AG09309 (cell line): ENCODE measurements at places on chromosomes 2 and 18.

DNA sequence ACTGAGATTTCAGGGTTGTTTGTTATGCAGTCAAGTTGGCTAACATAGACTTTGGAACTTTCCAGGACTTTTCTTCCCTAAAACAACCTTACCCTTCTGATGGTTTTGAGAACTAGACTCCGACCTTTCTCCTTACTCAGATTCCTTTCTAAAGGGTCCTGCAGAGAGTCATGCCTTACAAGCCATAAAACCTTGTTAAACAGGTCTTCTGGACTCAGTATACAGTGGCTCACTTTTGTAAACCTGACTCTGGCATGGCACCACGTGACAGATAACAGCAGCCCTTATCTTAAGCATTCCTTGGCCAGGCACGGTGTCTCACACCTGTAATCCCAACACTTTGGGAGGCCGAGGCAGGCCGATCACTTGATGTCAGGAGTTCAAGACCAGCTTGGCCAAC lies 253.2 kb upstream of the RAB6C start:
- DNase-seq: no peak

DNA sequence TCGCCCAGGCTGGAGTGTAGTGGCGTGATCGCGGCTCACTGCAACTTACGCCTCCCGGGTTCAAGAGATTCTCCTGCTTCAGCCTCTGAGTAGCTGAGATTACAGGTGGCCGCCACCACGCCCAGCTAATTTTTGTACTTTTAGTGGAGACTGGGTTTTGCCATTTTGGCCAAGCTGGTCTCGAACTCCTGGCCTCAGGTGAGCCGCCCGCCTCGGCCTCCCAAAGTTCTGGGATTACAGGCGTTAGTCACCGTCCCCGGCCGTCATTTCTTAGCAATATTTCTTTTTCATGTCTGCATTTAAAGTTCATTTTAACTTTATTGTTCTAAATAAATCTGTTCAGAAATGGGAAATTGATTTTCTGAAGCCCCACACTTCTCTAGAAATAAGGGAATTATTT lies 597.3 kb upstream of the DDX18 start:
- no peak for DNase-seq

GRCh38 chr2:201909961-201910361 lies 103.6 kb downstream of the CDK15 start:
- peak; percentile 44 for DNase-seq

GRCh38 chr2:25314514-25315315 lies 27.0 kb downstream of the DNMT3A start:
- no peak for DNase-seq

- no peak for DNase-seq
These were observed 464.8 kb upstream of the RGPD4 start for GRCh38 chr2:107361751-107362381.

- no peak for DNase-seq
These were observed 158.4 kb downstream of the MSH2 start for GRCh38 chr2:47561371-47561770.

- no peak for DNase-seq
These were observed 307.5 kb downstream of the TCF4 start for GRCh38 chr18:55280503-55280902.

DNA sequence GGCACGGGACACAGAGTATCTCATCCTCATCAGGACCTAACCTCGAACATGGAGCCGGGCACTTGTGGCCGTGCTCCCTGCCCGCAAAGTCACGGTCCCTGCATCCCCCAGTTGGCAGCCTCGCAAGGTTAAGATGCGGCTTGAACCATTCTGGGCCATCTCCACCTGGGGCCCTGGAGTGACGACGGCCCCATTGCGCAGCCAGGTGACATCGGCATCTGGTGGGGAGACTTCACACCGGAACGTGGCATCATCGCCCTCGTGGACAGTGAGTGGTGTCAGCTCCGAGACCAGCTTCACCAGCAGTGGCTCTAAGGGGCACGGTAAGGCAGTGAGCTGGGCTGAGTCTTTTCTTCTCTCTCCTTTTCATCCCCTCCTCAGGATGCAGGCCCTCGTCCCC lies 12.6 kb downstream of the TMEM198 start:
- DNase-seq: no peak

GRCh38 chr2:38716185-38716584 lies 35.0 kb downstream of the SRSF7 start:
- DNase-seq: peak; percentile 47

DNA sequence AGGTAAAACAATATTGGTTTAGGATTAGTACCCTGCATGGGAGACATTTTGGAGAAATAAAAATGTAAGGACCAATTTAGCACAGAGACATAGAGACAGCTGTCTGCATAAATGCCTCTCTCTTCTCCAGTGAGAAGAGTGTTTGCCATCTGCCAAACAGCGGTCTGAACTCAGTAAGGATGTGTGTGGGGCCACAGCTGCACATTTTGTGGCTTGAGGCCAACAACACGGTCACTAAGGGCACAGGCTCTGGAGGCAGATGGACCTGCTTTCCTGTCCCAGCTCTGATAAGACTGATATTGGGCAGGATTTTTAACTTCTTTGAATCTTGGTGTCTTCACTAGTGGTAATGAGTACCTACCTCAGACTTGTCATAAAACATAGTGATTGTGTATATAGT lies 10.2 kb downstream of the ZBTB14 start:
- DNase-seq: no peak

GRCh38 chr18:54983041-54983686 lies 23.9 kb upstream of the CCDC68 start:
- peak; percentile 64 for DNase-seq

DNA sequence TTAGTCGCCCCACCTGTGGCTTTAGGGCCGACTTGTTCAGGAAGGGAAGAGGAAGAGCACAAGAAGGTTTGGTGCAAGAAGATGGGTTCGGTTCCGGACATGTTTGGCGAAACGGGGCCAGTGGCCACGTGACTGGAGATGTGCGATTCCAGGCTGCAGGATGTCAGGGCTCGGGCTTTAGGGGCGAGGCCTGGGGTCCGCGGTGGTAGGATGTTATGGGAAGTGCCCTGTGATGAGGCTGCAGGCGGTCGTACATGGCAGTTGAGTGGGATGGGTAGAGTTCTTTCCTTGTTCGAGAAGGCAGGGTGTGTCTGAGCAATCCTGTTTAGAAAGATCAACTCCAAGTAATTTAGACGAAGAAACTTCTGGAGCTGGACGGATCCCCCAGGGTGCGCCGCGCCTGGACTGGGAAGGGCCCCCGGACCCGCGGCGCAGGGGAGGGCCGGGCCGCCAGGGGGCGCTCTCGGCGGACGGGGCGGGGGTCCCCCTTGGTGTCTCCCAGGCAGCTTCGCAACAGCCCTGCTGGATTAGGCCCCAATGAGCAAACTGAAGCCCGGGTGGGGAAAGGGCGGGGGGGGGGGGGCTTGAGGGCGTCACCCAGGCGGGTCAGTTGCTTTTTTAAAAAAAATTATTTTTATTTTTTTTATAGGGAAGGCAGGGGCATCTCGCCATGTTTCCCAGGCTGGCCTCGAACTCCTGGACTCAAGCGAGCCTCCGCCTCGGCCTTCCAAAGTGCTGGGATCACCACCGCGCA lies 17.2 kb upstream of the SDC1 start:
- no peak for DNase-seq

GRCh38 chr18:7232218-7232617 lies 1.3 kb downstream of the LRRC30 start:
- DNase-seq: no peak

GRCh38 chr2:158967731-158968395 lies 577 bp upstream of the TANC1 start:
- no peak for DNase-seq

DNA sequence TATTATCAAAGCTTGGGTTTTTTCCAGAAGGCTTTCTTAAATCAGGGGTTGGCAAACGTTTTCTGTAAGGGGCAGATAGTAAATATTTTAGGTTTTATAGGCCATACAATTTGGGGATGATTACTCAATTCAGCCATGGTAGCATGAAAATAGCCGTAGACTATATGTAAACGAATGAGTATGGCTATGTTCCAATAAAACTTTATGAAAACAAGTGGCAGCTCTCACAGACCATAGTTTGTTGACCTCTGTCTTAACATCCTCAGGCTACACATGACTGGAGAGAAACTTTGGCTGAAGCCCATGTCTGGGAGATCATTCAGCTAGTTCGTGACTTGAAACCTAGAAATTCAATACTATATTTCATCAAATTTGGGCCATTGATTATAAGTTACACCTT lies 30.2 kb downstream of the UGP2 start:
- DNase-seq: no peak

- DNase-seq: no peak
These were observed 10.1 kb downstream of the SERPINB10 start for GRCh38 chr18:63917817-63918216.

DNA sequence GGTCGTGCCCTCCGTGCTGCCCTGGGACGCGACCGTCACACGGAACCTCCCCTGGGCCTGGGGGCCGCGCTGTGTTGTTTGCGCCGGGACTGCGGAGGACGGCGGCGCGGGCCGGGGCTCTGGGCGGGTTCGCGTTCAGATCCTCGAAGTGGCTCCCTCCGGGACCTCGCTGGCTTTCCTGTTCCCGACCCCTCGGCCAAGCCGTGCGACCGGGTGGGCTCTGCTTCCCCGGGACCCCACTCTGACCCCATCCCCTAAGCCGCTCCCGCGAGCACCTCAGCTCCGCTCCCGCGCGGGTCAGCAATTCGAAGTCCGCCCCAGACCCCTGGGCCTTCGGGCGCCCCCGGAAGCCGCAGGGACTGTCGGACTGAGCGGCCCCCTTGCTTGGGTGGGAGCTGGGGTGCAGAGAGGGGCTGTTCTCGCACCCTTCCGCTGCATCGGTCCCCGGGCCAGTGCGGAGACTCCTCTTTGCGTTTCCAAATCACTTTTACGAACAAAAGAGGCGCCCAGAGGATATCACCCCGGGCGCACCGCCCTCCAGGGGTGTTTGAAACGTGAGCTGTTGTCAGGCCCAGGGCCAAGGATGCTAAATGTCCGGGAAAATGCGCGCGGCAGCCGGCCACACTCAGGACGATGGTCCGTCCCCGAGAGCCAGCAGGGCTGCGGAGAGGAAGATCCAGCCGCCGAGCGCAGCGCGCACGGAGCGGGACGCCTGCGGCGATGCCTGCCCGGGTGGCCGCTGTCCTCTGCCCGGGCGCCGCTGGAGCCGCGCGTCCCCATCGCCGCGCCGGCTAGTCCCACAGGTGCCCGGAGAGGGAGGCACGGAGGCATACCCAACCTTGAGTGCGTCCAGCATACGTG lies 73.5 kb downstream of the ZCCHC2 start:
- DNase-seq: no peak

- no peak for DNase-seq
These were observed 103.0 kb downstream of the BMPR2 start for GRCh38 chr2:202479090-202479489.

- DNase-seq: no peak
These were observed 3.8 kb downstream of the VPS54 start for GRCh38 chr2:64015391-64015790.

GRCh38 chr2:37851828-37852584 lies 73.1 kb upstream of the RMDN2 start:
- DNase-seq: no peak

DNA sequence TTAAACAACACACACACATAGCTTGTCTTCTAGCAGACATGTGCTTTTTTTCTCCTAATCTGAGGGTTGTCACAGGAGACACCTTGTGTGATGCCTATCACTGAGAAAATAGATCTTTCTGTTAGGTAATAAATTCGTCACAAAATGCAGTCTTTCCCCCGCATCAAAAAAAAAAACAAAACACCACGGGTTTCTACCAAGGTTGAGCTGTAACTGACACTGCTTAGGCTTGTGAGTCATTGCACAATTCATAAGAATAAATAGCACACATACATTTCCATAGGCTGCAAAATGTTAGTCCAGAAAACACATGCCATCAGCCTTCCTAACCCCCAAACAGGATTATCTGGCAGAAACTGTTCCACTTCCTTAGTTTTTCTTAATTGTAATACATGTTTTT lies 6.5 kb downstream of the TMEM163 start:
- no peak for DNase-seq

DNA sequence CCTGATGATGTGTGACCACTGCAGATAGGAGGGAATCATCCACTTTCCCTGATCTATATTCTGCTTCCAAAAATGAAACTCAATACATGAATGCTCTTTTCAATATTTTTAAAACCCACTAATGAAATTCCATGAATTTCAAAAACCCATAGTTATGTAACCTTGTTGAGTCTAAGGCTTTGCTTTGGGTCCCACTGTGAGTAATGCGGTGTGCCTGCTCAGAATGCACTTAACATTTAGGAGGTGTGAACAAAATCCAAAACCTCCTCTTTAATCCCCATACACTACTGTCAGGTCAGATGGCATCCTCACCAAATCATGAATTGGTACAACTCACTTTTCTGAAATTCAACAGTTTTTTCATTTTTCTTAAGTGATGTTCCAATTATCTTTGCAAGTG lies 50.4 kb downstream of the CCDC93 start:
- no peak for DNase-seq

DNA sequence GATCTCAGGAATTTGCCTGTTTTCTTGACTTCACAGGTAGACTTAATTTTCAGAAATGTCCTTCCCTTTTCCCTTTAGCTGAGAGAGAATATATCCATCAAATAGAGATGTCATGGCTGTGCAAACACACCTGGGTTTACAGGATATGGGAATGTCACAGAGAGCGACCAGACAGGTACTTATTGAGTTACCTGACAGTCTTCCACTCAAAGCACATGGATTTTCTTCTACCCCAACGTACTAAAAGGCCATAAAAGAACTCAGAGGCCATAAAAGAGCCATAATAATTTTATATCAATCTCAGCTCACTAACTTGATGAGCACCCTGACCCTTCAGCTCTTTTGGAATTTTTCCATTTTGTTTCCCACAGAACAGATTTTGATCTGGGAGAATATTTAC lies 5.3 kb upstream of the DTNA start:
- no peak for DNase-seq

- DNase-seq: no peak
These were observed 39.1 kb upstream of the GPR17 start for GRCh38 chr2:127606625-127607398.

- no peak for DNase-seq
These were observed 632.7 kb upstream of the ID2 start for GRCh38 chr2:8049176-8049575.

DNA sequence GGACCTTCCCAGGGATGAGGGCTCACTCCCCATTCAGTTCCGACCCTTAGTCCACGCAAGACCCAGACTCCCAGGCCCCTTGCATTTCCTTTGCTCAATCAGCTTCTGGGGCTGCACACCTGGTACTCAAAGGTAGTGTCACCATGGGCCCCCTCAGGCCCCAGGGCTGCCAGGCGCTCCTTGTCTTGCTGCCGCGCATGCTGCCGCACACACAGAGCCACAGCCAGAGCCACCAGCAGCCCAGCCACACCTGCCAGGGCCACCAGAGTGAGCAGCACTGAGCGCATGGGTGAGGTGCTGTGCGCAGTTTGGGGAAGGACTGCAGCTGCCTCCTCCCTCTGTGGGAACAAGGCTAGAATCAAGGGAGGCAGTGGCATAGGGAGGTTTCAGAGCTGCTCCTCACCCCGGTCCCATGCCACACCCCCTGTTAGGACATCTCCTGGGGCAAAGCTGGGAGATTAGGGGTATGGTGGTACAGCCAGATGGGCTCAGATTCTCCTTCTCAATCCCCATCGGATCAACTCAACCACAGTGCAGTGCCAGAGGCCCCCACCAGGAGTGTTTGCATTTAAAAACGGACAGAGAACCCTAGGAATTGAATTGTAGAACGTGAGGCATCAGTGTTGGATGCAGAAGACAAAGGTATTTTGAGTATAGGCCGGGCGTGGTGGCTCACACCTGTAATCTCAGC lies 11.3 kb downstream of the PTPRN start:
- DNase-seq: no peak

GRCh38 chr2:28389399-28390240 lies 3.0 kb upstream of the FOSL2 start:
- no peak for DNase-seq
